ENCODE measurements at places on chromosomes 3 and 15. TPM values are rescaled to one million over a fixed set of nuclear protein-coding genes. Genes with fewer than 3 reads are reported as not detected.

A4GNT gene
- not detected for total RNA-seq

GOLGA8G gene
- not detected for total RNA-seq

OTOL1 gene
- total RNA-seq, result not detected

MAGEL2 gene
- total RNA-seq, result 0.79 TPM

AGBL1 gene
- total RNA-seq, result not detected

EXD1 gene
- not detected for total RNA-seq

CCR8 gene
- not detected for total RNA-seq

DLG1 gene
- total RNA-seq, result 47.1 TPM

TASOR gene
- total RNA-seq, result 86.4 TPM

SCAANT1 gene
- not detected for total RNA-seq

DHFR2 gene
- 2.8 TPM for total RNA-seq

HESX1 gene
- total RNA-seq, result not detected

FES gene
- 57.0 TPM for total RNA-seq
